Mesothelial cell of epicardium (in vitro differentiated cells): ENCODE measurements at places on chromosomes 3 and 15.

GRCh38 chr3:30370681-30371271 lies 235.6 kb upstream of the TGFBR2 start:
- DNase-seq = no peak

DNA sequence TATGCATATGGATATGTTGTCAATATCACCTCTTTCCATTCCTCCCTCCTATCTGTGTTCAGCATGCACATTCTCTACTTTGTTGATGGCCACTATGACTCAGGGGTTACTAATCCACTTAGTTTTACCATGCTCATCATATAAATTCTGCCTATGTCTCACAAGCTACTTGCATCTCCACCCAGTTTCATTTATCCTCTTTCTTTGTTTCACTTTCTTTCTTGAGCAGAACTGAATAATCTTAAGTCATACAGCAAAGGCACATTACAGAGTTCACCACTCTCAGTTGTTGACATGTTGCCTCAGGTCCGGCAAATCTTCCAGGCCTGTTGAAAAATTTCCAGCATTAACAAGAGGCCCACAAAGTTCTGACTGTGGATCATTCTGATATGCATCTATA lies 71.5 kb downstream of the SSR3 start:
- no peak for DNase-seq

GRCh38 chr3:17459470-17459993 lies 282.9 kb downstream of the TBC1D5 start:
- DNase-seq = no peak

GRCh38 chr3:61381745-61382392 lies 130.6 kb upstream of the FHIT start:
- no peak for DNase-seq

DNA sequence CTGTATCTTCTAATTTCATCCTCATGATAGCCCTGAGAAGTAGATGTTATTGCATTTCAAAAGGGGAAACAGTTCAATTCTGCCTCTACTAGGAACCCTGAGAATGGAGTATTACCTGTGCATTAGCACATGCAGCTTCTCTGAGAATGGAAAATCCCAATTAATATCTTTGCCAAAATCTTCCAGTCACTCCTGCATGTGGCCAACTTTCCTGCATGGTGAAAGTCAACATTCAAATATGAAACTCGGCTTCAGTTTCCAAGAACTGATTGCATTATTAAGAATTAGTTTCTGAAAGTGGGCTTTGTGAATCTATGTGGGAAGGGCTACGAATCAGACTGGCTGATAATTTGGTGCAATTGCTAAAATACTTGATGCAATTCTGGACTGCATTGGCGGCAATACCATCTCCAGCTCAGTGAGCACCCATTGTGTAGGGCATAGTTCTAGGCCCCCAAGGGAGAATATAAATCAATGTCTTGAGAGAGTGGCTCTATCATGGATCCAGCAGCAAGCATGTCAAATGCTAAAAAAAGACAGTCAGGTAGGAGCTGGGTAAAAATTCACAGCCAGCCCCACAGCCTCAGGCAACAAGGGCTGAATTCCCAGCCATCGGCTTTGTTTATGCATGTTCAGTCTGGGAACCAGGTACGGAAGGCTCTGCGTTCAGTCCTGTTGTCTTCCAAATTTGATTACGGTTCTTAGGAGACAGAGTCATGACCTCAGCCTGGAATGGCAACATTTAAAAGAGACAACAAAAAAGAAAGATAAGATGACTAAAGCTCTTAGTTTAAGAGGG lies 18.8 kb upstream of the BCL6 start:
- DNase-seq = peak; percentile 50

DNA sequence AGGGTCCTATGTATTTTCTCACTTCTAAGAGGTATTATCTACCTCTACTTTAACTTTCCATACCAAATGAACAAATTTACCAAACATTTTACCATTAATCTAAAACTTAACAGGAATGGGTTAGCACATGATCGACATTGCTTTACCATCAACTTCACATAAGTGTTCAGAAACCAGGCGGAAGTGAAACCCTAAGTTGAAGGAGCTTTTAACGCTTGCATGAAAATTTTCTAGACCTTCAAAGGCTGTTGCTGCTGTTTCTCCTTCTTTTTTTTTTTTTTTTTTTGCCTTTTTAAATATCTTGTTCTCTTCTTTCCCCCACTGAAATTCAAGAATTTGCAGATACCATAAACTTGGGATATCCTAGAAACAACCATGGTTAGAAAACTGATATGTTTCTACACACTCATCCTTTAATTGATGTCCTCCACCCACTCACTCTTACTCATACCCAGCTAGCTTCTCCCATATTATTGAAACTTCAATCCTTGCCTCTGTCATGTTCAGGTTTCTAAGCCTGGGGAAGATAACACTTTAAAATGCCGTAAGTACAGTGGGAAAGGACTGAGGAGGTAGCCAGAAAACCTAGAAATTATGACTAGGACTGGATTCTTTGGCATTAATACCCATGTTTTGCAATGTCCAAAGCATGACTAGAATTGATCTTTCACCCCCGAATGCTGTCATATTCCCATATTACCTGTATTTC lies 24.7 kb downstream of the MYO5A start:
- DNase-seq = no peak

DNA sequence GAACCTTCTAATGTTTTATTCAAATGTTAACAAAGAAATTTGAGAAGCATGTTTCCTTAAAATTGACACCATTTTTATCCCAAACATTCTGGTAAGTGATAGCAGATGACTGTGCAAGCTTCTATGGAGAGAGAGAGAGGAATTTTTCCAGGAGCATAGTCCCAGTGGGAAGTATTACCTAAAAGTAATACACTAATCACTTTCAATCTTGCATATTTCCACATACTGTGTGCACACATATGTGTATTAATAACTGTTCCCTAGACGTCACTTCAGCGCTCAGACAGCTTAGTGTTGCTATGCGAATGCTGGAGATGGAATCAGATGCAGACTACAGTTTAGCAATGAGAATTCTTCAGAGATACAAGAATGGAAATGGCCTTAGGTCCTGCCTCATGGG lies 424.3 kb upstream of the TPRG1 start:
- no peak for DNase-seq

DNA sequence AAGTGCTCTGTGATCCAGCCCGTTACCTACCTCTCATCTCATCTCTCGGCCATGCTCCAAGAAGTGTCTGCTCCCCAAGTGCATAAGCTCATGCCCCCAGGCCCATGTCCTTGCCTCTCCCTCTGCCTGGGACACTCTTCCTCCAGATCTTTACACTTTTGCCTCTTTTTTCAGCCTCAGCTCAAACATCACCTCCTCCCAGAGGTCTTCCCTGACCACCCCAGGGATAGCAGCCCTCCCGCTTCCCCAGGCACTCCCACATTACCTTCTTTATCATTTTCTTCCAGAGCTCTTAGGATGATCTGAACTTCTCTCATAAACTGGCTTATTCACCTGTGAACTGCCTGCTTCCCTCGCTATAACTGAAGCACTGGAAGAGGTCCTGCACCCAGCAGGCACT lies 2.7 kb upstream of the FURIN start:
- no peak for DNase-seq

DNA sequence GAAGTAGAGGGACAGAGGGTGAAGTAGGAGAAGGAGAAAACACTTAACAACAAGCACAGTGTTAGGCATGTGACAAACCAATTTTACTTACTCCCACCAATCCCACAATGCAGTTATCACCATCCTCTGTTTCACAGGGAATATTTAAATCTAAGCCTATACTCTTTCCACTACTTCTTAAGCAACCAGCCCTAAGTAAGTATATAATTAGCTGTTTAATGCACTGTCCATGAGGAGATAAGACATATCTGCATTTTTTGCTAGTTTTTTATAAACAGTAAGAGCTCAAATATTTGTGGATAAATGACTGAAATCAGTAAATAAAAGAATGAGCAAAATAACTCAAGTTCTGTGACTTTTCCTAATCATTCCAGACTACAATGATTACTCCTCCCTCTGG lies 62.7 kb downstream of the GSK3B start:
- no peak for DNase-seq

GRCh38 chr3:66038384-66038725 lies 363 bp downstream of the MAGI1 start:
- DNase-seq = no peak

DNA sequence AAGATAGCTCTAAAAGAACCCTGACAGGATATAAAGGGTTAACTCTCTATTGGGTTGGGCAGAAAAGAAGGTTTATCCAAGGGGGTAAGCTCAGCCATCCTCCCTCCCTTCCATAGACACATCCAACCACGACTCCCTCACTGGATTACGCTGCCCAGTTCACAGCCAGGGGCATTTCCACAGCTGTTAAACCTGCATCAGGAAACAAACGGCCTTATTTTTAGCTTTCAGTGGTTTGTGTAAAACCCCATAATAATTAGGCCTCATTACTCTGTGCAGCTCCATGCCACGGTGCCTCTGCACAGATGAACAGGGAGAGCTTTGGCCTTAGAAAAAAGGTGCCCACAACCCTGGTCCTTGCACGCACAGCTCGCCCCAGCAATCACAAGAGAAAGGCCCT lies 110.6 kb downstream of the GABRB3 start:
- DNase-seq = no peak

DNA sequence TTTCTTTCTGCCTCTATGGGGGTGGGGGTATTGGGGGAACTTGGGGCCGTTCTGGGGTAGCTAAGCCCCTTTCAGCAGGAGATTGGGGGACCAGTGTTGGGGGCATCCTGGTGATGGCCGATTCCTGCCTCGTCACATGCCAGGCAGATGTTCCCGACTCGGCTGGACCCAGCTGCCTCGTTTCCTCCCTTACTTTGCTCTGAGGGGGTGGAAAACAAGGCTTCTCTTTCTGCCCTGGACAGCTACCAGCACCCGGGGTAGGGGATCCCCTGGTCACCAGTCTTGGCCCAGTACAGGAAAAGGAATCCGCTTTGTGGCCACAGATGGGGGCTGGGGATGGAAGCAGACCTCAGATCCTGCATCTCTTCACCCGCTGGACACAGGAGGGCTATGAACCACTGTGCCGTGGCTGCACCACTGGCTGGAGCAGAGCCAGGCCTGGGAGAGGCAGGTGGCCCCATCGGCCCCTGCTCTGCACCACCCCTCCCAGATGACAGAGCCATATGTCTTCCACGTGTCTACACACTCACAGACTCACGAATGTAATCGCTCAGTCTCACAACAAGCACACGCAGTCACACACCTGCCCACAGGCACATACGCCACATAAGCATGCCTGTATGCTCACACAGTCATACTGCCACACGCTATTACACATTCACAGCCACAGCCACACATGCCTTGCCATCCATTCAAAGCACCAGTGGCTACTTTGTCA lies 12.4 kb downstream of the SNX33 start:
- no peak for DNase-seq

DNA sequence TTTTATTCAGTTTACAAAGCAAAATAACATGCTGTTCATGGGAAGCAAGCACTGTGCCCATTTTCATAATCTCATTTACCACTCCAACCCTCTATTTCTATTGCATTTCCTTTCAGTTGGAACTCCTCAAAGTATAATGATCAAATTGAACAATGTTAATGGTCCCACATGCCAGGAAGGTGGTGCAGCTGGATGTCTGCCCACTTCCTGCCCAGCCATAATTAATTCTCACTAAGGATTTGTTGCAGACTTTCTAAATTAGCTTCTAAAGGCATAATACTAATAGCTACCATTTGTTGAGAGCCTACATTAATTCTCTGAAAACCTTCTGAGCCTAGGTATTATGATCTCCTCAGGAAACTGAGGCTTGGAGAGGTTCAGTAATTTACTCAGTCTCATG lies 316.1 kb upstream of the TPM1 start:
- DNase-seq = no peak

GRCh38 chr3:14871456-14872200 lies 52.9 kb downstream of the FGD5 start:
- no peak for DNase-seq

DNA sequence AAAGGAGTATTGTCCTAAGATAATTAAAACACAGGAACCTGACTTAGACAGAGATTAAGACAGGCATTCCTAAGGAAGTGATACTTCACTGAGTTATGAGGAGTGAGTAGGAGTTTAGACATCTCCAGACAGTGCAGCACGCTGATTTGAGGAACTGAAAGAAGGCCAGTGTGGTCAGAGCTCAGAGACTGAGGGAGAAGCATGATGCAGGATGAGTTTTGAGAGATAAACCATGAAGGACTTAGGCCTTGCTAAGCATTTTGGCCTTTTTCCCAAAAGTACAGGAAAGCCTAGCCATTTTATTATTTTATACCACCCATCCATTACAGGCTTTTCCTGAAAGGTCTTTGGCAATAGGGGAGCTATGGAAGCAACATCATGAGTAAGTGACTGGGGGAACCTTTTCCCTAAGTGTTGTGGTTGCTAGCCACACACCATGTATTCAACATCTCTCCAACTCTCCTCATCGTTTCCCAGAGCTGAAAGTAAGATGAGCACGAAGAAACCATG lies 375.6 kb upstream of the TPRG1 start:
- DNase-seq = no peak

- DNase-seq = no peak
These were observed 275.9 kb downstream of the FAM43A start for GRCh38 chr3:194961571-194961970.

GRCh38 chr3:101941318-101942040 lies 92.2 kb downstream of the NFKBIZ start:
- no peak for DNase-seq

GRCh38 chr3:194871143-194871863 lies 185.6 kb downstream of the FAM43A start:
- peak; percentile 60 for DNase-seq

GRCh38 chr3:43034200-43034599 lies 55.1 kb downstream of the GASK1A start:
- no peak for DNase-seq

GRCh38 chr15:32674681-32675080 lies 33.2 kb downstream of the SCG5 start:
- DNase-seq = no peak

GRCh38 chr3:177742273-177742672 lies 545.0 kb upstream of the TBL1XR1 start:
- no peak for DNase-seq

GRCh38 chr3:158700559-158700958 lies 28.1 kb upstream of the LXN start:
- DNase-seq = no peak

- no peak for DNase-seq
These were observed 498.2 kb downstream of the NSUN3 start for GRCh38 chr3:94561094-94561493.

GRCh38 chr3:110550511-110550910 lies 521.1 kb upstream of the NECTIN3 start:
- DNase-seq = no peak

DNA sequence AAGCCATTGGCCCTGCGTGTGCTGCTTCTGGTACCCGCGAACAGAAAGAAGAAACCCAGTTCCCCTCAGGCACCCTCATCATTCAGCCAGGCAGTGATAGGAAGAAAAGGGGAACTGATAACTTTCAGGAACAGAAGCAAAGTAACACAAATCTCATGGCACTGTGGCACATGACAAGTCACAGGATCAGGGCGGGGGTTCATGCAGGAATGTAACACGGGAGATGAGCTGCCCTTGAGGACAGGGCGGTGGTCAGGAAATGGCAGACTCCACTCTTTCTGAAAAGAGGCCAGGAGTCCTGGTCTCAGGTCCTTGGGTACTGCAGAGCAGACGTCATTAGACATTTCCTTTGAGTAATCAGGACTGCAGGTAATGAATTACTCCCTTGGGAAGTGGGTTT lies 95.5 kb downstream of the CCNL1 start:
- DNase-seq = no peak
